ENCODE measurements at places on chromosomes 5 and 9.

DNA sequence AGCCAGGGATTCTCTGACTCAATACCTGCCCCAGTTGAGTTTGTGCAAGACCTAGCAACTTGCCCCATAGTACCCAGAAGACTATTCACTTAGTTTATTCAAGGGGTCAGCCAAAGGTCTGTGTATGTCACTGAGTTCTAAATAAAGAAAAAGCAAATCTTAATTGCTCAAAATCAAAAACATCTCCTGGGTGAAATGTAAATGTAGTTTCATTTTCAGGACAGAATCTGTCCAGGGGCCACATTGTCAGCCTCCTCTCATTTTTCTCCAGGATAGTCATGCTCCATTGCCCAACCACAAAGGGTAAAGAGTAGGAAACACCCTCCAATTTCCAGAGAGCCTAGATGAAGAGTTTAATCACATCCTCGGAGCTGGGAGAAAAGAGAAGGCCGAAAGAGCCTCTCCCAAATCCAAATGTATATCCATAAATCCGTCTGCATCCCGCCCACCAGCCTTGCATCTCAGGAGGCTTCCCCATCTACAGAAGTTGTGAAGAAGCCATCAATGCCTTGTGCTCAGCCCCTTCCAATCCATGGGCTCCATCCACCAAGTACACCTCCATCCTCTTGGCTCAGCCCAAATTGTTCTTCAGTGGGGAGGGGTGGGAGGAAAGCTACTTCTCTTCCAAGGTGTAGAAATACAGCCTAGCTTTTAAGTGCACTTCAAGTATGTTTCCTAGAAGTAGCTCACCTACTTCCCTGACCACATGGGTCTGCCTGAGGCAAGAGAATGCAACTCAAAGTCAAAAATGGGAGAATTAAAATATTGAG, 26.9 kb downstream of the ADAM19 start:
- DNase-seq = no peak

DNA sequence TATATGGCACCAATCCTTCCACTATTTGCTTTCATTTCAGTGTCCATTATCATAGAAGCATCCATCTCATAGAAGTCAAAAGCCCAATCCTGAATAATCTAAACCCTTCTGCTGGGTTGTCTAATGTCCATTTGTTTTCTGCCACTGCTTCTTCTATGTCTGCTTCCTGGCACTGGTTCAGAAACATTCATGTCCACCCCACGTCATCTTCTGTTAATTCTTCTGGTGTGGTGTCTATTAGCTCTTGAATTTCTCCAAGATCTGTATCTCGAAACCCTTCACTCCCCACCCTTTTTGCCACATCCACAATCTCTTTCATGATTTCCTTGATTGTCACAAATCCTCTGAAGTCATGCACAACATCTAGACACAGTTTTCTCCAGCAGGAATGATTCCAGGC, 23.2 kb upstream of the GOLGA1 start:
- DNase-seq = no peak

- DNase-seq = no peak
These were observed 61.3 kb upstream of the SPOCK1 start for GRCh38 chr5:137560420-137560819.

DNA sequence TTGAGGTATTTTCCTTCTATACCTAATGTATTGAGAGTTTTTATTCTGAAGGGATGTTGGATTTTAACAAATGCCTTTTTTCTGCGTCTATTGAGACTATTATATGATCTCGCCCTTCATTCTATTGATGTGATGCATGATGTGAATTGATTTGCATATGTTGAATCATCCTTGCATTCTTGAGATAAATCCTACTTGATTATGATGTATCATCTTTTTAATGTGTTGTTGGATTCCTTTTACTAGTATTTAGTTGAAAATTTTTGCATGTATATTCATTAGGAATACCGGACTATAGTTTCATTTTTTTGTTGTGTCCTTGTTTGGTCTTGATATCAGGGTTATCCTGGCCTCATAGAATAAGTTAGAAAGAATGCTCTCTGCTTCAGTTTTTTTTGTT, 169.7 kb downstream of the NPR3 start:
- DNase-seq = no peak

DNA sequence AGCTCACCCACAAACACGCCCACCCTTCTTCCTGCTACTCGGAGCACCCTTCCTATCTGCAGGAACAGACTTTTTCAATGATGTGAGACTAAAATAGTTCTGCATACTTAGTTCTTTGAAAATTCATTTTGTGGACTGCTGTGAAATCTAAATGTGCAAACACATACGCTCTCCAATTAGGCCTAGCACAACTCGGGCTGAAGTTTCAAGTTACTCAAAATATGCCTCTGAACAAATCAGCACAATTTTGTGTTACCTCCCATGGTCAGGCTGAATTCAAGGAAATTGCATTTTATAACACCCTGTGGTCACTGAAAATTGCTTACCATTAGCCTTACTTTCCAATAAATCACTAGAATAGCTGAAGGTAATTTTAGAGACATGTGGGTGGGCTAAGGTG, 323.8 kb upstream of the ADCY2 start:
- DNase-seq = no peak

DNA sequence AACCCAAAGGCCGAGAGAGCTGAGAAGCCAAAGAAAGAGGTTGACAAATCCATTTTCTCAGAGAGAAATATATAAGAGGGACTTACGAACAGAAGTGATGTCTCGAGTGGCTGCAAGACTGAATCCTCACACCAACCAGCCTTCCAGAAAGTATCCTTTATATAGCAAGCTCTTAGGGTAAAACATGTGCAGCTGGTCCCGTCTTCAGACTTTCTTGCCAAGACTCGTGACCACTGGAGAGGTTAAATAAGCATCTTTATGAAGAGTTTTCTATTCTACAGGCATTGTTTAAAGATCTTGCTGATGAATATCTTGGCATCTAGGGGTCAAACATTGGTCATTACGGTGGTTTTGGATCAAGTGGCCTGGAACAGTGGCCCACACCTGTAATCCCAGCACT, 16.9 kb upstream of the SLC22A4 start:
- no peak for DNase-seq

DNA sequence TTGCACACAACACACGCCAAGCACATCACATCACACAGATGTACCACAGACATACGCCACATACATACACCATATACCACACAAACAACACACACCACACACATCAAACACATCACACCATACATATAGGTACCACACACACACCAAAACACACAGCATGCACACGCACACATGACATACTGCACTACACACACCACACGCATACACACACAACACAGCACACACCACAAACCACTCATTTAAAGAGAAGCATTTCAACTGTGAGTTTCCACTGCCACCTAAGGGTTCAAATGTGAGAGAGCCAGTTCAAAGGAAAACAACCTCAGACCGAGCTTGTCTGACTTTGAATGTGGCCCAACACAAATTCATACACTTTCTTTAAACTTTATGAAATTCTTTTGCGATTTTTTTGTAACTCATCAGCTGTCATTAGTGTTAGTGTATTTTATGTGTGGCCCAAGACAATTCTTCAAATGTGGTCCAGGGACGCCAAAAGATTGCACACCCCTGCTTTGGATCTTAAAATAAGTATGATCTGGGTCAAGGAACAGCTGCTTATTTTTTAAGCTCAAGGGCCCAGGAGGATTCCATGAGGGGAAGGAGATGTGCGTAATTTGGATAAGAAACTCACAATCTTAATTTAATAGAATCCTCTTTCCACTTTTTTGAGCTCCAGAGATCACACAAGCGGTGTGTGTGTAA, 494.6 kb downstream of the GADD45G start:
- no peak for DNase-seq

- DNase-seq = no peak
These were observed 6.7 kb upstream of the C5orf63 start for GRCh38 chr5:127079994-127080491.

- no peak for DNase-seq
These were observed 20.1 kb downstream of the SH3PXD2B start for GRCh38 chr5:172434251-172434650.

- DNase-seq = peak; percentile 68
These were observed 3.9 kb downstream of the ACSL6 start for GRCh38 chr5:132007399-132008162.

GRCh38 chr5:77143998-77144836, 57.1 kb upstream of the ZBED3 start:
- DNase-seq = no peak

DNA sequence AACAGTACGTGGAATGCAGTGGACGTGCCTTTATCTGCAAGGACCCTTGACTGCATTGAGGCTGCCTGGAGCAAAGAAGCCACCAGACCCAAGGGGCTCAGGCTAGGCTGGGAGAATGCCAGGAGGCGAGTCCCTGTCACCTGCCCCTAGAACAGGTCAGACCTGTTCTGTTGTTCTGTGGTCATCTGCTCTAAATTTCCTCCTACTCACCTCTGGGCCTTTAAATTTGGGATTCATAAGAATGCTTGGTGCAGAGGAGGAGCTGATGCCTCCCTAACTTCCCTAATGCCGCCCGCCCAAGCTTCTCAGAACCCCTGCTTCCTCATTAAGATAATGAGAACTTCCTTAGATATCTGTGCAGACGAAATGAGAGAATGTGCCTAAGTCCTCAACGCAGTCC, 32.0 kb downstream of the DAPK1 start:
- DNase-seq = no peak

DNA sequence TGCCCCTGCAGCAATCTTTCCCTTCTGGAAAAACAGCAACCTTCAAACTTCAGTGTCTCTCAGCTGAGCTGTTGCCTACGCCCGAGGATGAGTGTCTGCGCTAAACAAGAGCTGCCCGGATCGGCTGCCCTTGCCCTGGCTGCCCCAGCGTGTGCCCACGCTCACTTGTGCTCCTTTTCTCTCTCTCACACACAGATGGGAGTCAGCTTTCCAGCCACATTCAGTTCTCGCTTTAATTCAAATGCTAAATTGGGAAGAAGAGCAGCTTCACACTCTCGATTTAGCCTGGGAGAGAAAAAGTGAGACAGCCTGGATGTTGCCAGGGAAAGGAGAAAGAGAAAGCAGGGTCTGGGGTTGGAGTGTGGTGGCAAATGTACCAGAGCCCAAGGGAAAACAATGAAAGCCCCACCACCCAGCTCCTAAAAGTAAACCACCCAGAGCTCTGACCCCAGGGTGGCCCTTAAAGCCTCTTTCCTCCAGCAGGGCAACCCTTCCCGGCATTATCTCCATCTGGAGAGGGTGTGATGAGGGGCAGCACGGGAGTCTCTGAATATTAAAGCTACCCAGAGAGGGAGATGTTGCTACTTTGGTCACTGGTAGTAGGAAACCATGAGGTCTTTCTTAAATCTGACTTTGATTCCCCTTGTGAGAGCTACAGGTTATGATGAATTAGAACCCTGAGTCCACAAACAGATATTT, 9.9 kb upstream of the EGR1 start:
- no peak for DNase-seq

Data from T-helper 17 cell (primary cell).